ENCODE measurements at places on chromosomes 7 and 10.

DNA sequence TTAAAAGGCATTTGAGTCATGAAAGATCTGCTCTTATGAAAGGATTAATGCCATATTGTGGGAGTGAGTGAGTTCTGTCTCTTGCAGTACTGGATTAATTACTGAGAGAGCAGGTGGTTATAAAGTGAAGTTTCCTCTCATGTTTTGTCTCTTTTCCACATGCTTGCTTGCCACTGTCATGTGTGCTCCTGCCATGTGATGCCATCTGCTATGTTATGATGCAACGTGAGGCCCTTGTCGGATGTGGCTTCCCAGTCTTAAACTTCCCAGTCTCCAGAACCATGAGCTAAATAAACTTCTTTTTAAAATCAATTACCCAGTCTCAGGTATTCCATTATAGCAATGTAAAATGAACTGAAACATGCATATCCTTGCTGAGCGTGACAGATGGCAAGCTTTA lies 22.7 kb upstream of the TCTN3 start:
- DNase-seq = no peak

DNA sequence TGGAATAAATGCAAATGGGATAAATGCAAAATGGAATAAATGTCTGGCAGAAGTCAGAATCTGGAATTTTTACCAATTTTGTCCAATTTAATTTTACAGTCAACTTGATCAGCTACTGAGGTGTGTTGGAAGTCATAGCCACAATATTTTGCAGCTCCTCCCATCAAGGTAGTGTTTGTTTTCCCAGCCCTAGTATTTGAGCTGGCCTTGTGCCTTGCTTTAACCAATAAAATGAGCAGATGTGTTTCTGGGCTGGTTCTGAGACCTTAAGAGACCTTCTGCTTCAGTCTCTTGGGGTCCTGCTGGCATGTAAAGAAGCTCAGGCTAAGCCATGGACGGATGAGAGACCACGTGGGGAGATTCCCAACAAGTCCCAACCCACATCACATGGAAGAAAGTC lies 42.7 kb upstream of the RSBN1L start:
- no peak for DNase-seq

DNA sequence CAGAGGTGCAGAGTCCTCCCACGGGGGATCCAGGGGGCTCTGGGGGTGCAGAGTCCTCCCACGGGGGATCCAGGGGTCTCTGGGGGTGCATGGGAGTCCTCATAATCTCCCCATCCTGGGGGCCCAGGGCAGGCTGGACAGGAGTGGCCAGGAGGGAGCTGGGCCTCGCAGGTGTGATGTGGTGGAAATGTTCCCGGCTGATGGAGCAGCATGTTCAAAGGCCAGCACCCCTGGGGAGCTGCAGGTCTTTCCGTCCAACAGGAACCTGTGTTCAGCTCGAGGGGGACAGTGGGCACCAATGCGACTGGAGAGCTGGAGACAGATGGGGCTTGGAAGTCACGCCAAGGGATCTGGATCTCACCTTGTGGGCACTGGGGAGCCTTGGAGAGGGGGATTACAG lies 38.5 kb upstream of the PSMG3 start:
- DNase-seq = no peak

GRCh38 chr10:76982671-76983070 lies 654.9 kb downstream of the KCNMA1 start:
- DNase-seq = no peak

- DNase-seq = no peak
Observed at GRCh38 chr10:114342976-114343375, 61.3 kb downstream of the AFAP1L2 start.
